ENCODE measurements at places on chromosomes 7 and 10.
A peak's percentile ranks its signal among the peaks of the same experiment; 100 is the strongest.

GRCh38 chr7:97512441-97513207 is 219.3 kb upstream of the TAC1 start:
- DNase-seq = no peak

- DNase-seq = peak; percentile 32
Measured at GRCh38 chr7:106566672-106567071, 94.3 kb downstream of the CCDC71L start.

- no peak for DNase-seq
Measured at GRCh38 chr7:156865493-156865892, 27.5 kb downstream of the LMBR1 start.

- DNase-seq = no peak
Measured at GRCh38 chr10:78267598-78267997, 233.9 kb downstream of the RPS24 start.

- no peak for DNase-seq
Measured at GRCh38 chr10:79427965-79428364, 17.5 kb downstream of the ZCCHC24 start.

DNA sequence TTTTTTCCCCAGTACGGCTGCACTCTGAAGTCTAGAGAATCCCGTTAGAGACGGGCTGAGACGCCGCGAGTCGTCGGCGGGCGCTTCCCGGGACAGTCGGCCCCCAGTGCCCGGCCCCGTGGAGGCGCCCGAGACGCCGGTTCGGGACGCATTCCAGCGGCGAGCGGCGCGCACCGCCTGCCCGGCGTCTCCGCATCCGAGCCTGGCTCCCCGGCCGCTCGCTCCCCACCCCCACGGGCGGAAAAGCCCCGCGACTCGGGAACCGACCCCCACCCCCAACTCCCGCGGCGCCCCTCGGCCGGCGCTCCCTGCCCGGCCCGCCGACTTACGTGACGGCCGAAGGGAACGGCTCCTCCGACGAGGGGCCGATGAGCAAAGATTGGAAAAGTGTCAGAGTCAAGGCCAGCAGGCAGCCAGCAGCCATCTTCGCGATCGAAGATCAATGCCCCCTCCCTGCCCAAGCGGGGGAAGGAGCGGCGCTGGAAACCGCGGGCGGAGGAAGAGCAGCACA is 486 bp downstream of the CACNA2D1 start:
- peak; percentile 33 for DNase-seq

GRCh38 chr7:113698556-113699220 is 220.1 kb downstream of the PPP1R3A start:
- peak; percentile 52 for DNase-seq

DNA sequence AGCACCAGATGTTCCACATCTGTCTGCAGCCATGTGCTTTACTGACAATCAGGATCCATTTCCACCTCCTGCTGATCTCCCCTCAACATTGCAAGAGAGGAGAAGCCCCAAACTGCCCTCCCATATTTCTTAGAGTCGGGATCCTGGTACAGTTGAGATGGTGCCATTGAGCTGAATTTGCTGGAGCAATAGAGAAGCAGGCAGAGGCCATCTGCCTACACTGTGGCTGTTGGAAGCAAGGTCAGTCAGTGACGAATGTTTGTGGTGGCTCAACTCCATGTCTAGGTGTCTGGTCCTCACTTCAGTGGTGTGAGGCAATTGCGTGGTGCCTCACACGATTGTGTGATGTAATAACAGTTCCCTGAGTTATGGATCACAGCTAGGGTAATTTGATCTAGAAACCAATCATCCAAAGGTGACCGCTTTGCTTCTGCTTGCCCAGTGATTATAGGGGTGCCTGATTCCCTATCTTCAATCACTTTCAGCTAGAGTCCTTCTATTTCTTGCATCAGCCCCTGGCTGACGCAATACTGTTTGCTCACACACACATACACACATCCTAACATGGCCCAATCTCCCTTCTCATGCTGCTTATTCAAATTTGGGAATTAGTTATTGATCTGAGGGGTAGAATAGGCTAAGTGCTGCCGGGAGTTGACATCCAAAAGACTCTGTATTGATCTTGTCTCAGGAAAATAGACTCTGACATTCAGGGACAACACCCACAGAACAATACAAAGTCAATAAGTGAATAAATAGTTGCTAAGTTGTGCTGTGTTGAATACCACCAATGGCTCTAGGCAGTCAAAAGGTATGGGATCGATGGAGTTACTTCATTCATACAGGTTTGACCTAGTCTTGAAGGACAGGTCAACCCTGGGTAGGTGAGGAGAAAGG is 46.1 kb upstream of the SLC35B4 start:
- peak; percentile 70 for DNase-seq

DNA sequence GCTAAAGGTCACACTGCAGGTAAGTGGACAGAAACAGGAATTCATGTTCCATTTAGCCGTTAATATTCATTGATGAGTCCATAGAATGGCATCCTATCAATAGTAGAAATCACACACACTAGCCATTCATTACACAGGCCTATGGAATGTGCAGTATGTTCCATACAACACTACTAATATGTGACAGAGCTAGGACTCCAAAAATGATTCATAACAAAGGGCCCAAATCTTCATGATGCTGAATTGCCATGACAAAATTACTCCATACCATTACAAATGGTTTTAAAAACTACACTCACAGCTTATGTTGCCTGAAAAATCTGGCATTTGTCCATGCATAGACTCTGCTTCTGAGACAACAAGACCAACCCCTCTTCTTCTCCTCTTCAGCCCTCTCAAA is 549.1 kb downstream of the XPNPEP1 start:
- peak; percentile 33 for DNase-seq

- no peak for DNase-seq
Measured at GRCh38 chr7:134903073-134903790, 83.1 kb upstream of the AGBL3 start.

DNA sequence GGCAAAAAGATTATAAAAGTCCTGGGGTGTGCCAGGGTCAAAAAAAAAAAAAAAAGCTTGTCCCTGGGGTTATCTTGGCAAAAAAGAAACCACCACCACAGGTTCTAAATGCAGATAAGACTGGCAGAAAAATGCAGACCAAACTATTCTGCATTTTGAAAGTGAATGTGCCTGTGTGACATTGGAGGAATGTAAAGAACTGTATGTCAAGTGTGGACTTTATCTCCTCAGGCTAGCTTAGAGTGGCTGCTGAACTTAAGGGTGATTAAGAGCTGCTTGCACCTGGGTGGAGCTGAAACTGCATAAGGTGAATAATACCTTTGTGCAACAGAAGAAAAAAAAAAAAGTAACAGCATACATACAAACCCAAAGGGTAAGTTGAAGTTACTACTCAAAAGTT is 1.3 kb upstream of the NAPEPLD start:
- no peak for DNase-seq

- DNase-seq = peak; percentile 74
Measured at GRCh38 chr10:79219322-79219957, 127.8 kb upstream of the PPIF start.

DNA sequence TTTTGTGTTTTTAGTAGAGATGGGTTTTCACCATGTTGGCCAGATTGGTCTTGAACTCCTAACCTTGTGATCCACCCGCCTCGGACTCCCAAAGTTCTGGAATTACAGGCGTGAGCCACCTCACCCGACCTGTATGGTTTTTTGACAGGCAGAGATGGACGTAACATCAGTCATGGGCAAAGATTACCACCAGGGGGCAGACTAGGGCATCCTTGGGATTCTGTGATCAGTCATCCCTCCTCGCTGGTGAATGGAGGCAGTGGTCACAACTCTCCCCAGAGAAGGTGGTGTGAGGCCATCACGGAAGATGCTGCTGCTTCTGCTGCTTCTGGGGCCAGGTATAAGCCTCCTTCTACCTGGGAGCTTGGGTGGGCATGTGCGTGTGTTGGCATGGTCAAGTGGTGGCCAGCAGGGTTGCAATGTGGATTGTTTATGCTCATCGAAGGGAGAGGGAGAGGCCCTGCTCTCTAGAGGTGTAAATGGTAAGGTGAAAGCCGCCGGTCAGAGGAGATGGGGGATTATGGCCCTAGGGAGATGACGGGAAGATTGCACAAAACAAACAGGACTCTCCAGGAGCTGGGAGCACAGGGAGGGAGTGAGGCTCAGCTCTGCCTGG is 122.7 kb upstream of the PRSS1 start:
- peak; percentile 36 for DNase-seq

- no peak for DNase-seq
Measured at GRCh38 chr7:44695756-44696155, 52.9 kb upstream of the ZMIZ2 start.

DNA sequence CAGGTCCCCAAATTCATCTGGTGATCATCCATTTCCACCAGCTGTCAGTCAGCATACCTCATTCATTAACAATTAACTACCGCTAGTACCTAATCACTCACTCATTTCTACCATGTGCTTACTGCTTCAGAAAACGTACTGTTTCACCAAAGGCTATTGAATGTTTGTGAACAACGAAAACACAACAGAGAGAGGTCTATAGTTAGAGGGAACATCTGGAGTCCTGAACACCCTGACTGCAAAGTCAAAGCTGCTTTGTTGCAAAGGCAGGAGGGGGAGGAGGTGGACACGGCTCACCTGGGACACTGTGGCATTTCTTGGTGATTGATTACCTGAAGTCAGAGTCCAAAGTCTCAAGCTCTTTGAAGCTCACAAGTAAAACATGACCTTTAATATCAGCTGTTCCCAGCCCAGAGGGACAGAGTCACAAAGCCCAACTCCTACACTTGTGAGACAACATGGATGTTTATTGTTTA is 342.3 kb upstream of the ADARB2 start:
- no peak for DNase-seq

GRCh38 chr7:69932034-69932628 is 333.9 kb downstream of the AUTS2 start:
- peak; percentile 63 for DNase-seq

GRCh38 chr10:62870866-62871265 is 54.7 kb upstream of the EGR2 start:
- DNase-seq = no peak

DNA sequence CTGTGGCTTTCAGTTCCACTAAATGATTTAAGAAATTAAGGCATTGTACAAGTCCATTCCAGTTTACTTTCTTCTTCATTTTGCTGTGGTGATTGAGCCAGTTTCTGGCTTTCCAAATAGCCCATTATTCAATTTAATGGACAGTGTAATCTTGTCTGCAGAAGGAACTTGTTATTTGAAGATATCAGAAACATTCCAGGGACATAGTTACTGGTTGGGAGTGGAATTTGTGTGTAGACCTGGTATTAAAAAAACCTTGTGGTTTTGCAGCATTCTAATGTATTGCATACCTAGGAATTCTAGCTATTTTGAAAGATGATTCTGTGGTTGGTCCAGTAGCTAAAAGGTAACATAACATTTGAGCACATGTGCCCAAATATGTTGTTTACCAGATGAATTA is 72.2 kb downstream of the MCU start:
- DNase-seq = peak; percentile 95

- DNase-seq = no peak
Measured at GRCh38 chr7:127954357-127954748, 76.9 kb downstream of the LRRC4 start.

DNA sequence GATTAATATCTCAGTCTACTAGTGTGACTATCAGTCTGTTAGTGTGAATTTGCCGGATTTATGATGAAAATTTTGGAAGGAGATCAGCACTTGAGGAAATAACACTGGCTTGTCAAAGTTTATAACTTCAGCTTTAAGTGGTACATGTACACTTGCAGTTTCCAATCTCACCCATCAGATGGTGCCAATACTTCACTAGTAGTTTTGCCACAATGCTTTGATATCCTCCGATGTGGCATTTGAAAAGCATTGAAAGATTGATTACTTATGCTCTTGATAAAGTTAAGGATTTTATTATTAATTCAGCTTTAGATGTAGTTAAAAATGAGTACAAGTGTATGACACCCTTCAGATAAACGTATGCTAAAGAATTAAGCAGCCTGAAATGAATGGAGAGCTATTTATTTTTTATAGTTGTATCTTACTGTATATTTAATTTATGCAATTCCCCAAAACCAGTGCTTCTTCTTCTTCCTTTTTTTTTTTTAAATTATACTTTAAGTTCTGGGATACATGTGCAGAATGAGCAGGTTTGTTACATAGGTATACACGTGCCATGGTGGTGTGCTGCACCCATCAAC is 98.2 kb downstream of the ANLN start:
- DNase-seq = peak; percentile 79

GRCh38 chr7:117718116-117718835 is 155.0 kb downstream of the CTTNBP2 start:
- DNase-seq = no peak

GRCh38 chr7:16636555-16637101 is 8.9 kb downstream of the ANKMY2 start:
- DNase-seq = peak; percentile 85

DNA sequence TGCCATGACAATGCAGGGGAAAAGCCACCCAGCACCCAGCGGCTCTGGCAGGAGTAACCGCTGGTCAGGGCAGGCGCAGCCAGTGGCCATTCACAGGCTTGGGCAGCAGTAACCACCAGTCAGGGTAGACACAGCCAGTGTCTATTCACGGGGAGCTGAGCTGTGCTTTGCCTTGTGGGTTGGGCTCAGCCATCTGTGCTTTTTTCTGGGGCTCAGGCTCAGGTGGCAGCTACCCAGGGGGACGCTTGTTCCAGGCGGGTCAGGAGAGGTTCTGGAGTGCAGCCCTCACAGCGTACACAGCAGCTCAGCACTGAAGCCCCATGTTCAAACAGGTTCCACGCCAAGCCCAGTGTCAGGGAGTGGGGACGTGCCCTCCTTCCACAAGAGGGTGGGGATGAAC is 28.5 kb downstream of the FOXL3 start:
- no peak for DNase-seq

- DNase-seq = peak; percentile 31
Measured at GRCh38 chr7:29113384-29114102, 32.8 kb downstream of the CPVL start.

DNA sequence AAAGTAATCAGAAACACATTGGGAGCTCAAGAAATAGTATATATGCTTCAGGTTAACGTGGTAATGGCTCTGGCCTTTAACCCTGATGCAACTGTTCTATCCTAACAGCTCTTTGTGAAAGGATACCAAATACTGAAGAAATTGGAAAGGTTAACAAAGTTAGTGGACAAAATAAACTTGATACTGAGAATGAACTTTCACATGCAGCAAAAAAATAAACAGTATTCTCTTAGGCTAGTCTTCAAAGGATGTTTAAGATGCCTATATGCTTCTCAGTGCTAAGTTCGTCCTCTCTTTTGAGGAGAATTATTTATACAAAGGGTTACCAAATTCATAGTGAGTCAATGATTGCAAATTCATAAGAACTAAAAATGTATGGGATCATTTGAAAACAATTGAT is 256.2 kb upstream of the FERD3L start:
- no peak for DNase-seq

DNA sequence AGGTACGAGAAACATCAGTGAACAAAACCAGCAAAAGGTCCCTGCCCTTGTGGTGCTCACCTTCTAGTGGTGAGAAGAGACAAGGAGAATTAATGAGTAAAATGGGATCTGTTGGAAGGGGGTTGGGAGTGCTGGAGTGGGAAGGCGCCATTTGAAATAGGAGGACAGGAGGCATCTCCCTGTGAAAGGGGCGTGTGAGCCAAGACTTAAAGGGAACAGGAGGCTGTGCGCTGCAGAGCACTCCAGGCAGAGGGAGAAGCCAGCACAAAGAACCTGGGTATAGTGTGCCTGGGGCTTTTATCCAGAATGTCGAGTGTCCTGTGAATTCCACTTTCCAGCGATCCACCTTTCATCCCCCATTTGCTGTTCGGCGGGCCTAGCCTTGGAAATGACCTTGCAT is 497.9 kb upstream of the GALNT17 start:
- no peak for DNase-seq

- DNase-seq = no peak
Measured at GRCh38 chr10:18463673-18464211, 187.6 kb downstream of the NSUN6 start.

Measured in fibroblast of the aortic adventitia (primary cell).